ENCODE measurements at places on chromosomes 7 and 10. TPM values are rescaled to one million over a fixed set of nuclear protein-coding genes. Genes with fewer than 3 reads are reported as not detected.

HABP2 gene
- total RNA-seq: 0.13 TPM

NEUROD6 gene
- not detected for total RNA-seq

ZCWPW1 gene
- 1.8 TPM for total RNA-seq

TAS2R60 gene
- not detected for total RNA-seq

CYP2C18 gene
- 0.08 TPM for total RNA-seq

RPEL1 gene
- not detected for total RNA-seq

ACTR3C gene
- total RNA-seq: not detected

HHEX gene
- 16.6 TPM for total RNA-seq

WASHC2C gene
- total RNA-seq: 17.8 TPM

RASSF4 gene
- 1.5 TPM for total RNA-seq

GPR37 gene
- total RNA-seq: 0.62 TPM

ITGA8 gene
- not detected for total RNA-seq

LIPN gene
- not detected for total RNA-seq

HTR7 gene
- 0.15 TPM for total RNA-seq

VWA2 gene
- not detected for total RNA-seq

LEP gene
- total RNA-seq: not detected

SSBP1 gene
- total RNA-seq: 295 TPM

SCART1 gene
- total RNA-seq: 0.19 TPM

GRID2IP gene
- not detected for total RNA-seq

ZNF783 gene
- 7.3 TPM for total RNA-seq

ERVW-1 gene
- total RNA-seq: not detected

TMEM168 gene
- 10.7 TPM for total RNA-seq

LIPJ gene
- not detected for total RNA-seq
